ENCODE measurements at places on chromosomes 7 and 10.
A peak's percentile ranks its signal among the peaks of the same experiment; 100 is the strongest.

GRCh38 chr10:69885379-69886013 lies 83.8 kb downstream of the COL13A1 start:
- no peak for DNase-seq

DNA sequence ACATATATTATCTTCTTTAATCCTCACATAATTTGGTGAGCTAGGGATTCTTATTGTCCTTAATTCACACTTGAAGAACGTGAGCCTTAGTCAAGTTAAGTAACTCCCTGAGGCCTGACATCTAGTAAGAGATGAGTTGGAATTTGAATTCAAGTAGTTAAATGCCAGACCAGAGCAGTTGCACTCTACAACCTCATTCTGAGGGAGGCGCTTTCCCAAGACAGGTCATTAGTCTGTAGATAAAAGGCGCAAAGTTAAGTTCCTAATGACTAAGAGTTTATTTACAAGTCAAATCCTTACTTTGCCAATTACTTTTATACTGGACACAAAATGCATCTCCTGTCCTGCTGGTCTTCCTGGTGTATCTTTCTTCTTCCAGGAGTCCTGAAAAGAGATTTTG lies 3.6 kb upstream of the EXOC6 start:
- DNase-seq, result no peak

DNA sequence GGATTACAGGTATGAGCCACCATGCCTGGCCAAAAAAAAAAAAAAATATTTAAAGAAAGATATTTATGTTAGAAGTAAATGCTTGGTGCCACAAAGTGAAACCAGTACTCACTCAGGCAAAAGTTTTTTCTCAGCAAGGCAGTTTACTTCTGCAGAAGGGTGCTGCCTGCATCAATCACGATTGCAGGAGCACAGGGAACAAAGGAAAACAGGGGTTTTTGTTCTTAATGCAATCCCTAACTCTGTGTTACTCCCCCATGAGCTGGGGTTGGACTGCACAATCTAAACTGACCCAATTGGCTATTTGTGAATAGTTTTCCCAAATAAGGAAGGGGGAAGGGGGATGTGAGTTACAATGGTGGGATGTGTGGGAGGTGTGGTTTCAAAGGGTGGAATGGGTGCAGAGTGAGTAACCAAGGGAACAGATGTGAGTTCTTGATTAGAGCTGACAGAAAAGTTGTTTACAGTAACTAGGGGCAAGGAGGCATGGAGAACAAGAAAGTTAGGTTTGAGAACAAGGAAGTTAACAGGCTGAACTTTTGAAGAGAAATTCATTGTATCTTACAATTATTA lies 255.4 kb downstream of the TYW1 start:
- no peak for DNase-seq

DNA sequence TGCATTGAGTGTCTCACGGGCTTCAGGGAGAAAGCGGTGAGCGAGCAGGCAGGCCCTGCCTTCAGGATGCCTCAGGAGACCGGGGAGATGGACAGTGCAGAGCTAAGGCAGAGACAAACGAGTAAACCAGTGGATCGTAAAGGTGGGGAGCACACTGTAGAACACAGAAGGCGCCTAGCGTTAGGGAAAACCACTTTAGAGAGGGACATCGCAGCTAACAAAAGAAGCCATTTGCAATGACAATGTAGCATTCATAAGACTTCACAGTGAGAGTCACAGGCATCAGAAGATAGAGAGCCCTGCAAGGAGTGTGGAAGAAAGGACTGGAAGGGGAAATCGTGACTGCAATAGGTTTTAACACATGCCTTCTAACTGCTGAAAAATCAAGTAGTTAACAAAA lies 54.9 kb upstream of the TMEM273 start:
- DNase-seq, result no peak

- DNase-seq, result no peak
Measured at GRCh38 chr7:85167636-85168035, 19.2 kb downstream of the SEMA3D start.

- DNase-seq, result no peak
Measured at GRCh38 chr7:114663502-114663901, 248.9 kb downstream of the FOXP2 start.

- peak; percentile 67 for DNase-seq
Measured at GRCh38 chr7:34133983-34134782, 228.8 kb downstream of the BMPER start.

- no peak for DNase-seq
Measured at GRCh38 chr7:139180700-139181311, 50.2 kb upstream of the UBN2 start.

DNA sequence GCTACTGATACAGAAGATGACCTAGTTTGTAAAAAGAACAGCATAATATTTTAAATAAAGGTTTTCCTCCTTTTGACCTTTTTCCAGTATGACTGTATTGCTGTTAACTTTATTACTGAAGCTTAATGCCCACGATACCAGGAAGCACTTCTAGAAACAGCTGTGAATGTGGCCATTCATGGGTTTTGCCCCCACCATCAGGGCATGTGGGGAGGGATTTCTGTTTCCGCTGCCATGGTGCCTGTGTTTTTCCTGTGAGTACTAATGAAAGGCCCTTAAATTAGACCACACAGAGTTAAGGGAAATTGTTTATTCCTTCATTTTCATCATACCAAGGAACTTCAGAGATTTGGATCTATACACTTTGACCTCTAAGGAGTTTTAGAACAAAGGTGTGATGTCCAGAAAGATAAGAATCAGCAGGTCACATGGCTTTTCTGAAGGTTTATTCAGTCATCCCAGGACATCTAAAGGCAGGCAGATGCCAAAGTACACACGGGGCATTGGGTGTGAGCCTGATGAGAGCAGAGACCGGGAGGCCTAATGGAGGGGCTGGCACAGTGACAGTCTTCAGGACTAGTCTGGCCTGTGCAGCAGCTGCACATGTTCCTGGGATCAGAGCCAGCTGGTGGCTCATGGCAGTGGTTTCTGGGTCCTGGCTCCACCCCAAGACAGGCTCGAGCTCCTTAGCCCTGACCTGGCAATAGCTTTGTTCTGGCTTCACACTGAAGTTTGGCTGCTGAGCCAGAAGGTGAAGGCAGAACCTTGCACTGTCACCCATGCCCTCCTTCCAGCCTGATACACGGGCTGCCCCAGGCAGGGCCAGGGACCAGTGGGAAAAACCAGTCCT lies 190.9 kb downstream of the REEP3 start:
- DNase-seq, result peak; percentile 94

- no peak for DNase-seq
Measured at GRCh38 chr10:120729547-120729946, 121.6 kb upstream of the WDR11 start.

DNA sequence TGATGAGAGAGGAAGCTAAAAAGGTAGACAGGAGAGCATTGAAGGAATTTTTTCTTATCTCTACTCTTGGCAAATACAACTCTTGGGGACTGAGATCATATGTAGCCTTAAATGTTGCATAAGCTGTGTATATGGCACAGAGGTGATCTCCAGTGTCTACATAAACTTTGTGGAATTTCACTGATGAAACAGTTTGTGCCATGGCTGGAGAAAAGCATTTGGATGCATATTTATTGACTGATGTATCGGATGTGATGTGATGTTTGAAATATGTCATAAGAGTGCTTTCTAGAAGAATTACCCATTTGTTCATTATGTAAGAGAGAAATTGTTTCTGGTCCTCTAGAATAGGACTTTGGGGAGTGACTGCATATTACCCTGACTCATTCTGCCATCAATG lies 244.9 kb upstream of the LRRTM3 start:
- DNase-seq, result no peak

DNA sequence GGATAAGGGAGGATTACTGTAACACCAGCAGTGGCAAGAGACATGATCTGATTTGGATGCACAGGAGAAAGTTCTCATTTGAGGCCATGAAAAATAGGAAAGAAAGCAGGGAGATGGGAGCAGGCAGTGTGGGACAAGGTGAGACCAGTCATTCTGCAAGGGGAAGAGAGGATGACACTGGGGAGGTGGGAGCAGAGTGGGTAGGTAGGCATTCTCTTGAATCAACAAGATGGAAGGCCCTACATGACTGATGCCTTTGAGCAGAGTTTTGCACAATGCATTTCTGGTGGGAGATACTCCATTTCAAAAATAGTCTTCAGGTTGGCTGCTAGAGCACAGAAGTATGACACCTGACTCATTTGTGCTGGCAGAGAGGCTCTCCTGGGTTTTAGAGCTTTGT lies 10.5 kb downstream of the RPS24 start:
- no peak for DNase-seq

- peak; percentile 73 for DNase-seq
Measured at GRCh38 chr10:80356563-80356988, at the start of the genes DYDC1 and DYDC2. DYDC1 (minus strand) TSS chr10:80356755; CDS start chr10:80352601, 4,154 bp downstream. DYDC2 (plus strand) TSS chr10:80356781; CDS start chr10:80362444, 5,663 bp downstream.

DNA sequence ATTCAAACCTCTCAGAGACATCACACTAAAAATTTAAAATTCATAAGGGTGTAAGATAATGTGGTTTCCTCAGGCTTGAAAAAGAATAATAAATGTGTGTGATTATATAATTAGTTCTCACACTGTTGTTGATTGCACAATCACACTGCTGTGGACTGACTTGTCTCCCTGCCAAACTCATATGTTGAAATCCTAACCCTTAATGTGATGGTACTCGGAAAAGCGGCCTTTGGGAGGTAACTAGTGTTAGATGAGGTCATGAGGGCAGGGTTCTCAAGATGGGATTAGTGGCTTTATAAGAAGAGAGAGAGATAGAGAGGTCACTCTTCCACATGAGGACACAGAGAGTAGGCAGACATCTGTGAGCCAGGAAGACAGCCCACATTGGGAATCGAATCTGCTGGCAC lies 128.5 kb upstream of the COL1A2 start:
- DNase-seq, result no peak

DNA sequence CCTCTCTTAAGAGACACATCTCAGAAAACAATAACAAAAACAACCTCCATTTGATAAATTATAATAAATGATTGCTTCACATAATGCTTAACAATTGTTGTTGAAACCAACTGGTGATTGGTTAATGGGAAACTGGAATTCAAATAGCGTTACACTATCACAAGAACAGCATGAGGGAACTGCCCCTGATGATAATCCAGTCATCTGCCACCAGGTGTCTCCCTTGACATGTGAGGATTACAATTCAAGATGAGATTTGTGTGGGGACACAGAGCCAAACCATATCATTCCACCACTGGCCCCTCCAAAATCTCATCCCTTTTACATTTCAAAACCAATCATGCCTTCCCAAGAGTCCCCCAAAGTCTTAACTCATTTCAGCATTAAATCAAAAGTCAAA lies 375.9 kb downstream of the BMPER start:
- no peak for DNase-seq

GRCh38 chr7:143492043-143492471 lies 14.4 kb downstream of the TAS2R41 start:
- no peak for DNase-seq

- no peak for DNase-seq
Measured at GRCh38 chr10:70649526-70649925, 22.8 kb upstream of the ADAMTS14 start.

- no peak for DNase-seq
Measured at GRCh38 chr7:85931919-85932318, 711.8 kb upstream of the GRM3 start.

GRCh38 chr10:43396061-43396927 lies 12.7 kb downstream of the HNRNPF start:
- peak; percentile 90 for DNase-seq

GRCh38 chr10:119420950-119421875 lies 121.3 kb downstream of the RGS10 start:
- DNase-seq, result peak; percentile 59

DNA sequence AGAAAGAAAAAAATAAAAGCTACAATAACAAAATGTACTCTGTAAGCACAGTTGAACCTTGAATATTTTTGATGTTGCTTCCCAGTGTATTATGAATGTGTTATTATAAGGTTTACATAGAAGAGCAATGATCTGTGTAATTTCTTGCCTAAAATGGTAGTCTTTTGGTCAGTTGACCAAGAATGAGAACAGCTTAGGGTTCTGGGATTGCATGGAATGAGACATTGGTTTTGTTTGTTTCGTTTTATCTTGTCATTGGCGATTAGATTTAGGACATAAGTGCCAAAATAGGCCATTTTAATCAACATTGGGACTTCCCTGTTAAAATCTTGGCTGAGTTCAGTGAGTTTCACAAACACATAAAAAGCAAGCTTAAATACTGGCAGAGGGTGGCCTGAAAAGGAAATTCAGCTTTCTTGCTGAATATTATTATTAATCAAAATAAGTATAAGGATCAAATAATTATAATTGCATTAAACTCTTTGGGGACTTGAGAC lies 49.1 kb upstream of the GLCCI1 start:
- DNase-seq, result no peak

GRCh38 chr10:89702121-89702480 lies 711 bp downstream of the KIF20B start:
- DNase-seq, result no peak

GRCh38 chr10:19922236-19922963 lies 106.2 kb downstream of the PLXDC2 start:
- DNase-seq, result no peak

- no peak for DNase-seq
Measured at GRCh38 chr7:116738378-116738777, 66.4 kb downstream of the MET start.
